ENCODE measurements at places on chromosomes 13 and 19.

- DNase-seq, result no peak
Observed at GRCh38 chr13:62119739-62120700, 704.4 kb upstream of the PCDH20 start.

DNA sequence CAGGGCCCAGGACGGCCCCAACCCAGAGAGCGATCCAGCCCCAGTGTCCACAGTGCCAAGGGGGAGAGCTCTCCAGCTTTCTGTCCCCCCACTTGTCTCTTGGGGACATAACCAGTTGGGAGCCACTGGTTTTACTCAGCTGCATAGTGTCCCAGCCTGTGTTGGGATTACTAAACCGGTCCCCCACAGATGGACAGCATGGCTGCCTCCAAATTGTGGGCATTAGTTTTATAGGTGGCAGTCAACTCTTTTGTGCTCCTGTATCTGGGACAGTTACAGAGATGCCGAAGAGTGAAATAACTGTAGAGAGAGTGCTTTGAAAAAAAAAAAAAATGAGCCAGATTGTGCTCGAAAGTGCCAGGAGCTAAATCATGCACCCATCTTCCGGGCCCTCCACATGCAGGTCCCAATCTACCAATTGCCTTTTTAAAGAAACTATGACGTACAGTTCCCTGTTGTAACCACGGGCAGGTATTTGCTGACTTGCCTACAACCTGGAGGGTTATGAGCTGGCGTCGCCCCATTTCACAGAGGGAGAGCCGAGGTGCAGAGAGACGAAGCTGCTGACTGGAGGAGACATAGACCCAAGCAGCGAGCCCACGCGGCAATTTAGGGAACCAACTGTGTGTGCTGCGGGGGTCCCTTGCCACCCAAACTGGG is 2.4 kb upstream of the NFIC start:
- no peak for DNase-seq

DNA sequence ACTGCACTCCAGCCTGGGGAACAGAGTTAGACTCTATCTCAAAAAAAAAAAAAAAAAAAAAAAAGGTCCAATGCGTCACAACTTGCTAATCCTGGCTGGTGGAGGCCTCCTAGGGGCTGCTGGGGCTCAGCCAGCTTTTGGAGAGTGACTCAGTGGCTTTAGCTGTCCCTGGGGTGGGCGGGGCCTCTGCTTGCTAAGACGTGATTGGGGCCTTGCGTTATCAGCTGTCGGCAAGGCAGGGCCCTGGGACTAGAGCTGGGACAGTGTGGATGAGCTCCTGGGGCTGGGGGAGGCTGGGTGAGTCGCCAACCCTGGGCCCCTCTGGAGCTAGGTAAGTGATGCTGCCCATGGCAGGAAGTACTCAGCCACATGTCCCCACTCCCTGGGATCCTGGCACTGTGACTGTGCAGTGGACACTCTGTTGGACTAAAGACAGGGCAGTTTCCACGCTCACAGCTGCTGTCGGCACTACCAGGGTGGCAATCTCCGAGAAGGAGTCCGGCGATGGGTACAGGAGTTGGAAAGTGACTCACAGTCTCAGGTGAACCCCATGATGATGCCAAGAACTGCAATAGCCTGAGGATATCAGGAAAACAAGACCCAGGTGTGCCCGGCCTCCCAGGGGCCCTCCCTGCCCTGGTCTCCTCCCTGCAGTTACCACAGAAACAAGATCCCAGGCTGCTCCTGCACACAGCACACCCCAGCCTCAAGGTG is 32.2 kb downstream of the F2RL3 start:
- no peak for DNase-seq

GRCh38 chr13:69959046-69959445 is 148.6 kb upstream of the ATXN8OS start:
- no peak for DNase-seq

All from T-cell (primary cell).